ENCODE measurements at places on chromosomes 3 and 15.

DNA sequence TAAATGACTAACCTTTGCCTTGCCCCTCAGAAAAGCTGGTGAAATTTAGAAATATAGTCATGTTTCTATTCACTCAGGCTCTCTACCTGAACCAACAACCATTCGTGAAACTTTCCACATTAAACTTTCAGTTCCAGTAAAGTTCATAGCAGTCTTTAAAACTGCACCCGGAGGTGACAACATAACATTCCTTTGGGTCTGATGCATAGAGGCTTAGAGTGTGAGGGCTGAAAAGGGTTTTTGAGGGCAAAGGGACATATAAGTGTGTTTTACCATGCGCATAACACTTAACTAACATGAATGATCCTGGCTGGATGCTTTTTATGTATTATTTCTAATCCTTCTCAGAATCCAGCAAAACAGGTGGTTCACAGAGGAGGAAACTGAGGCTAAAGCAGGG lies 471.7 kb upstream of the MCTP2 start:
- DNase-seq = no peak

GRCh38 chr15:71411538-71412482 lies 296.5 kb downstream of the THSD4 start:
- no peak for DNase-seq

- peak; percentile 6 for DNase-seq
These were observed 239.3 kb downstream of the CPNE4 start for GRCh38 chr3:131795390-131796090.

GRCh38 chr3:132867526-132867925 lies 145.3 kb upstream of the NPHP3 start:
- DNase-seq = no peak

DNA sequence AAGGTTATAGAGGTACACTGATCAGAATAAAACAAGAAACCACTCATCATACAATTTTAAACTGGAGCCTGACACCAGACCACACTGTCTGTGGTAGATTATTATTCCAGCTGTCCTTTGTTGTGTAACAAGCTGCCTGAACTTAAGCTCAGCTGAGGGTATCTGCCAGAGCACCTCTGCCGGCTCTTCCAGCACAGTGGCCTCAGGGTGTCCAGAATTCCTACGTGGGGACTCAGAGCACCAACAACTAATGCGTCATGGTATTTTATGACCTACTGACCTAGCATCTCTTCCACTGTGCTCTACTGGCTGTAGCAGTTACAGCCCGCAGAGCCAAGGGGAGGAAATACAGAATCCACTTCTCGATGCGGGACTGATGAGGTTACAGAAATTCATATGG lies 15.6 kb upstream of the RAF1 start:
- DNase-seq = no peak

DNA sequence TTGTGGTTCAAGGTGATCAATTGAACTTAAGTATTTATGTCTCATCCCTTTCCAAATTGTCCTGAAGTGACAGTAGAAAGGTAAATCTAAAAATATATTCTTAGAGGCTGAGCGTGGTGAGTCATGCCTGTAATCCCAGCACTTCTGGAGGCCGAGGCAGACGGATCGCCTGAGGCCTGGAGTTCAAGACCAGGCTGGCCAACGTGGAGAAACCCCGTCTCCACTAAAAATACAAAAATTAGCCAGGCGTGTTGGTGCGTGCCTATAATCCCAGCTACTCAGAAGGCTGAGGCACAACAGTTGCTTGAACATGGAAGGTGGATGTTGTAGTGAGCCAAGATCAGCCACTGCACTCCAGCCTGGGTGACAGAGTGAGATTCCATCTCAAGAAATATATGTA lies 226.6 kb downstream of the DPH6 start:
- no peak for DNase-seq

- DNase-seq = no peak
These were observed 30.5 kb downstream of the RTP1 start for GRCh38 chr3:187227658-187228258.

DNA sequence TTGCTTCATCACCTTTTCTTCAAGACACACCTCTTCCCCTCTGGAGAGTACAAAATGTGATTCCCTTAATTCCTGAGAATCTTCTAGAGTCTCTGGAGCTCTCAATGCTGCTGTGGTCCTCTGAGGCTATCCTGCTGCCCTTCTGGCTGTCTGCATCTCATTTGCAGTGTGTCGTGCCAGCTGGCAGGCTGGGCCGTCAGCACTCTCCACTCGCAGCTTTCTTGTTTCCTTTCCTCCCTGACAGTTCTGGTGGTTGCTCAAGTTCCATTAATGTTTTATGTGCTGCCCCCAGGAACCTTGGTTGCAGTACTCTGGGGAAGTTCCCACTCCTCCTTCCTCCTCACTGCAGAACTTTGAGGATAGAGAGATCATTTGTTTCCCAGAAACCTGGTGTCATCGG lies 210.8 kb upstream of the ROPN1 start:
- no peak for DNase-seq

- peak; percentile 11 for DNase-seq
These were observed 2.2 kb downstream of the AADAC start for GRCh38 chr3:151816091-151816604.

GRCh38 chr15:40182358-40183029 lies 21.6 kb downstream of the BUB1B start:
- no peak for DNase-seq

DNA sequence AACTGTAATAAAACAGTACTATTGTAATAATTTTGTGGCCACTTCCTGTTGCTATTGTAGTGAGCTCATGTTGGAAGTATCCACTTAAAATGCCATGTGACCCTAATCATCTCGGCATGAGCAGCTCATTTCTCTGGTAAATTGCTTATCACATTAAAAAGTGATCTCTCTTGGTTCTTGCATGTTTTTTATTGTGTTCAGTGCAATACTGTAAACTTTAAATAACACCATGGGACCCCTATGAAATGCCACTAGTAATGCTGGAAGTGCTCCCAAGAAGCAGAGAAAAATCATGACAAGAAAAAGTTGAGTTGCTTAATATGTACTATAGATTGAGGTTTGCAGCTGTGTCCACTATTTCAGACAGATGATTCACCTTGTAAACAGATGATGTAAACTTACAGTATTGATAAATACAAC lies 45.6 kb downstream of the NMD3 start:
- no peak for DNase-seq

DNA sequence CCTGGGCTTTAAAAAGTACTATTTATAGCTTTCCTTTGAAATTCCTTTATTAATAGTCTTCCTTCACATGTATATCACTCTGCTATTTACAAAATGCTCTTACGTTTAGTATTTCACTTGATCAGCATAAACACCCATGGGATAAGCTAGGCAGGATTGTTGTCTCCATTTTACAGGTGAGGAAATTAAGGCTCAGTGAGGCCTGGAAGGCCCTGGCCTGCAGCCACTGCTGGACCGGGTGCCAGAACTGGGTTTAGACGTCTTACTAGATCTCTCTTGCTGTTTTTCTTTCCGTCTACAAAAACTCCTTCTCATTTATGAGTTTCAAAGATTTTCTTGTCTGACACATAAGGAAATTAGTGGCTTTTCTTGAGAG lies 236.4 kb downstream of the LPP start:
- DNase-seq = no peak

GRCh38 chr3:156407617-156408225 lies 147.2 kb downstream of the SSR3 start:
- no peak for DNase-seq

- peak; percentile 56 for DNase-seq
These were observed 2.9 kb upstream of the ZNF710 start for GRCh38 chr15:89998141-89998661.

DNA sequence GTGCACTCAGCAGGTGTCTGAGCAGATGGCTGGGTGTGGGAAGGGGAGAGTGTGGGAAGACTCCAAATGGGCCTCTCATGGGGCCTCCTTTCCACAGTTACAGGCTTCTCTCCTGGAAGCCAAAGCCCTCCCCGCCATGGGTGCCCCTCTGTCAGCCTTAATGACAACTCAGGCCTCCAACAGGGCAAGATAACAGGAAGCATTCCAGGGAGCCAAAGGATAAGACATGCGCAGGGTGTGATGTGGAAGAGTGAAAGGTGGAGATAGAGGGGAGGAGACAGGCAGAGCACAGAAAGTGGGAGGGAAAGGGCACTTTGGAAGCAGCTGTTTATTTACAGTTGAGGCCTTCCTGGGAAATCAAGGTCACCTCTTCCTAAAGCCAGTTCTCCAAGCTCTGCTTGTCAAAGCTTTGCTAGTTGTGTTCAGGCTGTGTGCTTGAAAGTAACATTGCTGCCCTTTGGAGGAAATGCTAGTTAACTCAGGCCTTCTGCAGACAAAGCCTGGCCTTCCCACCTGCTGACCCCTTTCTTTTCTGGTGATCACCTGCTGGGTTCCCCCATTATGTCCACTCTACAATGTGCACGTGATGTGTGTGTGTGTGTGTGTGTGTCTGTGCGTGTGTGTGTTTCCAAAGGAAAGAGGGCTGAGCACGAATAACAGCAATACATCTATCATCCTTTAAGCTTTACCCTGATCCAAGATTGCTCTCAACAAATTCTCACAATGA lies 35.2 kb upstream of the SMAD3 start:
- peak; percentile 81 for DNase-seq

- no peak for DNase-seq
These were observed 910.6 kb downstream of the NTRK3 start for GRCh38 chr15:87345961-87346360.

DNA sequence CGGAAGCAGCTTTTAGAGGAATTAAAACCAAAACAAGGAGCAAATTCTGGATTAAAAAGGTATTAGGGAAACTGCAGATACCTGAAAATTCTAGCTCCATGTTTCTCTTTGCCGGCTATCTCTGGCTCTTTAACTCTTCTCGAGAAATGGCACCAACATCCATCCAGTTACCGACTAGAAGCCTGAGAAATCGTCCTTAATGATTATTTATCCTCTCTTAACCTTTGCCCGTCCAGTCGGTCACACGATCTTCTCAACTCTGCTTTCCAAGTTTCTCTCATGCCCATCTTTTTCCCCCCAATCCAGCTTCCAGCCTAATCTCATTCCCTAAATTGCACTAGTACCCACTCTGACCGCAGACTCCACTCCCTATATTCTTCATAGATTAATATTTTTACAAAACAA lies 596 bp upstream of the SGO1 start:
- no peak for DNase-seq

DNA sequence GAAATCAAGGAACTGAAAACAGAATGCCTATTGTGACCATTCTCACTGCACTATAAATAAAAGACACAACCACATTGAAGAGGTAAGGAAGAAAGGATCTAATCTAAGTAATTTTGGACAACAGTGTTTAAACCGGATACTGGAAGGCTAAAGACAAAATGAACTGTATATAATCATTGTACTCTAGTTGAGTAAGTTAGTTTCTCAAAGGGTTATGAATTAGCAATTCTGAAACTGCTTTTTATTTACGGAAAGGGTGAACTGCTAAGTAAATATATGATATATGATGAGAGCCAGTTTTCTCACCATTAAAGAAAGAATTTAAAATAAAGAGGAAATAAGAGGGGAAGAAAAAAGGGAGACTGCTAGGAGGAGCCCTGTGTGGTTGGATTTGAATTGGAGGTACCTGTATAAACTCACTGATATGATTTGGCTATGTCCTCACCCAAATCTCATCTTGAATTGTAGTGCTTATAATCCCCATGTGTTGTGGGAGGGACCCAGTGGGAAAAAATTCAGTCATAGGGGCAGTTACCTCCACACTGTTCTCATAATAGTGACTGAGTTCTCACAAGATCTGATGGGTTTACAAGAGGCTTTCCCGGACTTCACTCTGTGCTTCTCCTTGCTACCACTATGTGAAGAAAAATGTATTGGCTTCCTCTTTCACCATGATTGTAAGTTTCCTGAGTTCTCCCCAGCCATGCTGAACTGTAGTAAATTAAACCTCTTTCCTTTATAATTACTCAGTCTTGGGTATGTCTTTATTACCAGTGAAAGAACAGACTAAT lies 607.7 kb downstream of the PYDC2 start:
- DNase-seq = no peak

- no peak for DNase-seq
These were observed 11.9 kb upstream of the ALDH1A2 start for GRCh38 chr15:58077427-58077826.

- no peak for DNase-seq
These were observed 111.1 kb upstream of the ALDH1A3 start for GRCh38 chr15:100768501-100768931.

DNA sequence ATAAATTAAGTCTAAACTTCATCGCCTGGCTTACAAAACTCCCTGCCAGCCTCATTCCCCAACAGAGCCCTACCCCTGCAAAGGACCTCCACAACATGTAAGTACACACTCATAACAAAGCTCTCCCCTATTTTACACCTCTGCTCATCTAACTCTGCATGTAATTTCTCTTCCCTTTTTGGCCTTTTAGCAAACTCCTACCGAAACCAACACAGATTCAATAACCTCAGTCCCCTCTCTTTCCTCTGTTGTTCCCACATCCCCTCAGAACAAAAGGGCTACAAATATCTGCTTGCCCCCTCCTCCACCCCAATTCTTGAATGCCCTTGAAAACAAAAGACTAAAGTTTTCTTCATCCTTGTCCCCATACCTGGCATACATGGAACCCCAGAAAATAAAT lies 662 bp downstream of the UBL7 start:
- no peak for DNase-seq

DNA sequence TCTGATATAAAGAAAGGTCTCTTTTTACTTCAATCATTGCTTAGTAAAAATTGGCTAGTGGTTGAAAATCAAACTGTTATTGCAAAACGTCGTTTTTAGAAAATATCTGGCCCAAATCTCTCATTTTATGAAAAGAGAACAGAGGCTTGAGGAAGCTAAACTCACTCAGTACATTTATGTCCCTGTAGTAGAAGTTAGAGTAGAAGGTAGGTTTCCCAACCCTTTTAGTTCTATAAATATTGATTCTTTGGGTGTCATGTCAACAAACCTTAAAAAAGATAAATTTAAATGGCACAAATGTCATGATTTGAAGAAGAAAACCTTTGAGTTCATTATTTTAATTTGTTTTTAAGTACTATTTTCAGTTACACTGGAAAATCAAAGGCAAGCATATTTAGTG lies 722.3 kb upstream of the NECTIN3 start:
- no peak for DNase-seq

GRCh38 chr15:74202452-74203401 lies at the start of gene STRA6:
Gene STRA6 (minus strand): TSS chr15:74202787. CDS start chr15:74202267, 520 bp downstream.
- DNase-seq = peak; percentile 74

GRCh38 chr3:170180079-170180907 lies 1.2 kb downstream of the PHC3 start:
- DNase-seq = no peak

- DNase-seq = no peak
These were observed 357.5 kb downstream of the FOXP1 start for GRCh38 chr3:71225951-71226564.

DNA sequence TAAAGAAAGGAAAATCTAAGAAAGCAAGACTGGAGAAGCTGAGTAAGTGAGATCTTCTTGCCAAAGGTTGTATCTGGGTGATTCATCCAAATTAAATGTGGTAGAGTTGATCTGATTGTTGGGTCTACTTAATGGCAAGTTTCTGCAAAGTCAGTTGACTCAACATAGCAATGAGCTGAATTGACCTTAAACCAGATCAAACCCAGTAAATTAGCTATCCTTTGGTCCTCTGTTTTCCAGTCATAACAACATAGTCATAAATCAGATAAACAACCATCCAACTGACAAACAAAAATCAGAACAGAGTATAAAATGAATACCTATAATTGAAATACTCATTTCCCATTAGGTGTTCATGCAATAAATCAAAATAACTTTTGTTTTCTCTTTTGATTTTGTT lies 142.6 kb upstream of the CFAP20DC start:
- no peak for DNase-seq

GRCh38 chr15:35289024-35289617 lies 204.0 kb upstream of the NANOGP8 start:
- no peak for DNase-seq

Data from NCI-H510A (cell line).